Cortex of kidney (tissue), 1 donor: ENCODE measurements at places on chromosomes 2 and 18.

GRCh38 chr2:218323526-218324472 lies 31.5 kb upstream of the TMBIM1 start:
- no peak for DNase-seq

DNA sequence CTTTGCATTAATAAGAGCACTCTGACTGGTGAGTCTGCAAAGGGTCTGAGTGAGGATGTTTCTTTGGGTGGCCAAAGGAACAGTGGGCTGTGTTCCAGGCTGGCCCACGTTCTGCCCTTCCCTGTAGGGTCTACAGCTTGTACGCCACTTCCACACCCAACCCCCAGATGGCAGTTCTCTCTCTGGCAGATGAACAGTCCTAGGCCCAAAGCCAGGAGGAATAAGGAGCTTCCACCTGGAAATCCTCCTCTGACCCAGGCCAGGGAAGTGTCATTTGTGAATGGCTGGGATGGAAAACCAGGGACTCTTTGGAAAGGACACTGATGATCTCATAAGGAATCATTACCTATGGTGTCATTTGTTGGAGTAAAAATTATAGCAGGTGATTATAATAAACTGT lies 6.6 kb downstream of the OTOF start:
- no peak for DNase-seq

GRCh38 chr2:129661935-129662334 lies 317.5 kb upstream of the RAB6C start:
- no peak for DNase-seq

GRCh38 chr18:26021061-26021754 lies 69.2 kb downstream of the SS18 start:
- no peak for DNase-seq

DNA sequence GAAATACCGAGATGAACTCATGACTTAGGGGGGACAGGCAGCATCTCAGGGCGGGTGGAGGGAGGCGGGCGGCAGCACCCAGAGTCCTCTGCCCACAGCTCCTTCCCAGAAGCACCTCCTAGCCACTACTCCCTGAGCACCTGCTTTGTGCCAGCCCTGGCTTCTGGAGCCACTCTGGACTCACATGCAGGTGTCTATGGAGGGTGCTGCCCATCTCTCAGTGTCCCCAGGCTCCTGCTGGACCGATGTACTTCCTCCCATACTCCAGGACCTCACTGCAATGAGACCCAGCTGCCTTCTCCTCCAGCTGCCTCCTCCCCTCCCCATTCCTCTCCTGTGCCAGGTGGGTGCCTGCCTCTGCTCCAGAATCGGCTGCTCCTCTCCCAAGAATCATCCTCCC lies 22.1 kb upstream of the OTOS start:
- DNase-seq = no peak

- no peak for DNase-seq
These were observed 83.0 kb downstream of the STPG4 start for GRCh38 chr2:47072018-47072691.

GRCh38 chr2:72993147-72993932 lies 76.0 kb downstream of the EMX1 start:
- no peak for DNase-seq

- no peak for DNase-seq
These were observed 155.7 kb downstream of the RDH14 start for GRCh38 chr2:18404708-18405107.
